Frontal cortex (tissue), 4 donors: ENCODE measurements at places on chromosomes 16 and 17.
A peak's percentile ranks its signal among the peaks of the same experiment; 100 is the strongest.

DNA sequence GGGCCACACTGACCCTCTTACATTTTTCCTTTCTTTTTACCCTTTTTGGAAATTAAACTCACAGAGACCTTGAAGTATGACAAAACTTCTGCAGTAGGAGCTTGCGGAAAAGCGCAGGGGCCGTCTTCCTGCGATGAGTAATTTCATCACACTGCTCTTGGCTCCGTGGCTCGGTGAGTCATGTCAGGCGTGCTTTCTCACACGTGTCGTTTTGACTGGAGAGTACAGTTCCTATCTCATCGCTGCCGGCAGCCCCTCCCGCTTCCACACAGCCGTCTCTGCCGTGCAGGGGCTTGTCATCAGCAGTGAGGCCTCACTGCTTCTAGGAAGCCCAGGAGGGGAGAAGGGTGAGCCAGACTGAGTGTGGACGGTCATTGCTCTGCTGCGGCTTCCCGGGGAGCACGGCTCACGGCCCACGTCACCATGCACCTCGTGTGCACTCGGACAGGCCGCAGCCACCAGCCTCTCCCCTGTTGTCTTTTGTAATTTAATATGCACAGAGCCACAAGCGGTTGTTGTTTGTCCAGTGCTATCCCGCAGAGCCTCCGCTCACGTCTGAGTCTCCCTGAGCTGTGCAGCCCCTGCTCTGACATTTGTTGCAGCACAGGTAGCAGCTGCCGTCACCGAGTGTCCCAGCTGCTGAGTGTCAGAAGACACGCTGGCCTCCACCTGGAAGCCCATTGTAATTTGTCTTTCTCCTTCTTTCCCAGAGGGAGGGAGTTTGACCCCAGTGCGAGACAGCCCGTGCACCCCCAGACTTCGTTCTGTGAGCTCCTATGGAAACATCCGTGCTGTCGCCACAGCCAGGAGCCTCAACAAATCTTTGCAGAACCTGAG lies 99.4 kb upstream of the CHMP6 start:
- DNase-seq, result peak; percentile 62

DNA sequence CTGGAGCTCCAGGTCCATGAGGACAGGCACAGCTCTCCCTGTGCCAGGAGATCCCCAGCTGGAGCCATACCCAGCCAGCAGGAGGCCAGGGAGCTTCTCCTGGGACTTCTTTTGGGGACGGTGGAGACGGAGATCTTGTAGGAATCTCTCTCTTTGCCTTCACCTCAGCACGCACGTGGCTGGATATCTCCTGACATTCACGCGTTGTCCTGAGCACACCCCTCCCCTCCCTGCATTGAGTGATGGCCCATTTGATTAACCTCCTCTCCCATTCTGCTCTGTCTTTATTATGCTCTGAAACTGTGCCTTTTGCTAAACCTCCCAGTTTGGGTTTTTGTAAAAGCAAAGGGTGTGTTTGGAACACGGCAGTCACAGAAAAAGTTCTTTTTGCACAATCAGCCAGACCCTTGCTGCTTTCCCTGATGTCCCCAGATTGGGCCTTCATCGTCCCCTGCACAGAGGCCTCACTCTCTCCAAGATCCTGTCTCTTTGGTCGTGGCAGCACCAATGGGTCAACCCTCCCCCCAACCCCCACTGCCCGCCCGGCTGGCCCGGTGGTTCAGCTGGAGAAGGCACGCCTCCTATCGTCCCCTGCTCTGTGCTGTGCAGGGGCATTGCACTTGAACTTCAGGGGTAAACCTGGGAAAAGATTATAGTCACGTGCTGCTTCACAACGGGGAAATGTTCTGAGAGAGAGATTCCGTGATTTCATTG lies 32.5 kb upstream of the LGALS9 start:
- DNase-seq, result no peak

GRCh38 chr16:15732416-15732815 lies 82.4 kb downstream of the NDE1 start:
- DNase-seq, result no peak

DNA sequence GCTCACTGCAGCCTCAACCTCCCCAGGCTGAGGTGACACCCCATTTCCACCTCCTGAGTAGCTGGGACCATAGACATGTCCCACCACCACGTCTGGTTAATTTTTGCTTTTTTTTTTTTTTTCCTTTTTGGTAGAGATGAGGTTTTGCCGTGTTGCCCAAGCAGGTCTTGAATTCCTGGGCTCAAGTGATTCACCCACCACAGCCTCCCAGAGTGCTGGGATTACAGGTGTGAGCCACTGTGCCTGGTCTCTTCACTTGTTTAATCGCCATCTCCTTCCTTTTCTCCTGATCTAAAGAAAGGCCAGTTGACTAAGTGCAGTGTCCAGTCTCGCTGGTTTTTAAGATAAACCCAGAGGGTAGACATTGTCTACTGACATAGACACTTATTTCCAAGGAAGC lies 152.0 kb downstream of the C16orf95 start:
- DNase-seq, result no peak

DNA sequence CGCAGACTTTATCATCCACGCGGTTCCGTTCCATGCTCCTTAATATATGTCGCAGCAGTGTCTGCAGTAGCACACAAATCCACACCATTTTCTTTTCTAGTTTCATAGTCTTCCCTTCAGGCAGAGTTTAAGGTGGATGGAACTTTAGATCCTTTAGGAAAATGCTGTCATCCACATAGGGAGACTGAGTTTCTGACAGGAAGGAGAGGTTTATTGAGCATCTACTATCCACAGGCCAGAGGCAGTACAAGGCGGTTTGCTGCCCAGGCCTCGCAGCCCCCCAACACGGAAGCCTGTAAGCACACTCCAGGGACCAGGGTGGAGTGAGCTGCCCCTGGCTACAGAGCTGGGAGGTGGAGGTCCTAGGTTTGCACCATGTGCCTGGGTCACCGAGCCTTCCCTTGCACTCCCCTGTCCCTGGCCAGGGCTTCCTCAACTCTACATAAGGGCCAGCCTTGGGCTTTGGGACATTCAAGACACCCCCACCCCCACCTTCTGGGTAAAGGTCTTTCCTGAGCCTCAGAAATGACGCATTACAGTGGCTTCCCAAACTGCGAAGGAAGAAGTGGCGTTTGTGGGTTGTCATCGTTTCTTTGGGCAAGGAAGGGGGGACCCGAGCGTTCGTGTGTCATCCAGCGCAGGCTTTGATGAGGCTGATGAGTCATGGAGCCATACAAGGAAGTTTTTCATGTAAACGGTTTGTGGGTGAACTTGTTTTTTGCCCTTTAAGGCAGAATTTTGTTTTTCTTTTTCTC lies 146.5 kb upstream of the PLCG2 start:
- DNase-seq, result no peak

DNA sequence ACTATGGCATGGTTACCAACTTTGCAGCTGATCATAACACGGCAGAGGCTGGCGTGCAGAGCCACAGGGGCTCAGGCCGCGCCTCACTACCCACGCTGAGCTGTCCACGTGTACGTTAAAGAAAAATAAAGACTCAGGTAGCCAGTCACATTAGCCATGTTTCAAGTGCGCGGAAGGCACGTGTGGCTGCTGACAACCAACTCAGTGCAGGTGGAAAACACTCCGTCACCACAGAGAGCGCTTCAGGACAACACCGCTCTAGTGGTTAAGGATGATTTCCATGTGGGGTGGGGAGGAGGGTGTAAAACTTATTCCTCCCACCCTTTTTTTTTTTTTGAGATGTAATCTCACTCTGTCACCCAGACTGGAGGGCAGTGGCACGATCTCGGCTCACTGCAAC lies 33.8 kb downstream of the ZCCHC14 start:
- no peak for DNase-seq

DNA sequence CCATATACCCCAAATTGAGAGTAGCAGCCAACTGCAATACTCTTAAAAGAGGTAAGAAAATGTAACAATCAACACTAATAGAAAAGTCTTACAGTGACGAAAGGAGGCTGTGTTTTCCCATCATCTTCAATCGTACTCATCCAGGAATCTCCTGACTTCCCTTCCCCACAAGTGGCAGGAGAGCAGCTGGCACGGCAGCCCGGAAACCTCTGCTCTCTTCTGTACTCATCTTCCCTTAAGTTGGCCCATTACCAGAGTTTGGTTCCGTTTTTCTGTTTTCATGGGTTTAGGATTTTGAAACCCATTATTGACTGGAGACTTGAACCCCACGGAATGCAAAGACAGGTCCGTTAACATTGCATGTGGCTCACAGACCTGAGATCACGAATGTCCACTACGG lies 11.7 kb upstream of the CD300H start:
- DNase-seq, result no peak
